Activated gamma-delta T cell treated with Interleukin-2 at 50 U/mL for 16 hours (primary cell): ENCODE measurements at places on chromosomes 3 and 15.

- DNase-seq: no peak
These were observed 86.4 kb downstream of the P2RY1 start for GRCh38 chr3:152921351-152921750.

- DNase-seq: no peak
These were observed 269.4 kb upstream of the TTC14 start for GRCh38 chr3:180332608-180333007.

GRCh38 chr15:34721802-34722438 is 32.9 kb downstream of the GJD2 start:
- no peak for DNase-seq

- DNase-seq: no peak
These were observed 93.7 kb upstream of the TBC1D5 start for GRCh38 chr3:17836092-17836491.

- no peak for DNase-seq
These were observed 258.9 kb upstream of the CFAP20DC start for GRCh38 chr3:59308684-59309083.

DNA sequence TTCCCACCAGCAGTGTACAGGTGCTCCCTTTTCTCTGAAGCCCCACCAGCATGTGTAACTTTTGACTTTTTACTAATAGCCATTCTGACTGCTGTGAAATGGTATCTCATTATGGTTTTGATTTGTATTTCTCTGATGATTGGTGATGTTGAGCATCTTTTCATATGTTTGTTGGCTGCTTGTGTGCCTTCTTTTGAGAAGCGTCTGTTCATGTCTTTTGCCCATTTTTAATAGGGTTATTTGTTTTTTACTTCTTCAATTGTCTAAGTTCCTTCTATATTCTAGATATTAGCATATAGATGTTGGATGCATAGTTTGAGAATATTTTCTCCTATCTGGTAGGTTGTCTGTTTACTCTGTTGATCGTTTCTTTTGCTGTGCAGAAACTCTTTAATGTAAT is 14.6 kb downstream of the ACTC1 start:
- no peak for DNase-seq

DNA sequence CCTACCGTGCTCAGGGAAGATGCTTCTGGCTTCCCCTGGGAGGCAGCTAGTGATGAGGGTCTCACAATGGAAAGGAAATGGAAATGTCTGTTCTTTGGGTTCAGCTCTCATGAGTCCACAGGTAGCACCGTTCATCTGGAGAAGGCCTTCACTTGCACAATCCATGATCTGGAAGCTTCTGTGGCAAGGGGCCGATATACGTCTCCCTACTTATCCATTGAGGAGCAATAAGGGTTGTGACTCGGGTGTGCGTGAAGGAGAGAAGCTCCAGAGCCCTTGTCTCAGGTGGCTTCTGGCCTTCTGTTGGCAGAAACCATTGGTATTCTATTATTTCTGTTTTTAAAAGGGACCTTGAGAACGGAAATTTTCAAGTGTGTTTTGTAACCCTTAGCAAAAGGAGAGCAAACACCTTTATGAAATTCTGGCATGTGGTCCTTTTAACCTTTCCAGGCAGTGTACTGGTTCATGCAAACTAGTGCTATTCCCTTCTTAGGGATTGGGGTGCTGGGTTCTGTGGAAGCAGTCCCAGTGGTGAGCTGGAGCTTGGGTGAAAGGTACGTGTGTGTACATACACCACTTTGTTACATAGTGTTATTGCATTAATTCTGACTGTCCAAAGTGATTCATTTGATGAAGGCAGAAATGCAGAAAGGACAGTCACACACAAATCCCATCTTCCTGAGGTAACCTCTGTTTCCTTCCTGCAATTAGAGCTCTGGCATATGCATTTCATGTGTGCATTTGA is 32.5 kb downstream of the KLF13 start:
- no peak for DNase-seq

DNA sequence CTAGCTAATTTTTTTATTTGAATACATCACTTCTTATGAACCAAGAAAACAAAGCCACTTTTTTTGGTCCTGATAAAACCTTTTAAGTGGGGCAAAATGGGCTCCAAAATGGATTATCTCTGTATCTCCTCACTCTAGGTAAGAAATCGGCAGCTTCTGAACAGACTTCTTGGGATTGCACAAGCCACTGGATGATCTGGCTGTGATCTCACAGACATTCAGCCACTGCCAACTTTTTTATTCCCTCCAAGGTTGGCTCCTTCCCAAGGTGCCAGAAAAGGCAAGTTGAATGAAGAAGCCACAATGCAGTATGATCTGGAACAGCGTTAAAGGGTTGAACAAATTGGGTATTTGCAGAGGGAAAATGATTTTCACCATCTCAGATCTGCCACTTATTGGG is 73.2 kb downstream of the PRICKLE2 start:
- DNase-seq: no peak

- DNase-seq: no peak
These were observed 7.1 kb downstream of the ALG3 start for GRCh38 chr3:184241447-184242296.

DNA sequence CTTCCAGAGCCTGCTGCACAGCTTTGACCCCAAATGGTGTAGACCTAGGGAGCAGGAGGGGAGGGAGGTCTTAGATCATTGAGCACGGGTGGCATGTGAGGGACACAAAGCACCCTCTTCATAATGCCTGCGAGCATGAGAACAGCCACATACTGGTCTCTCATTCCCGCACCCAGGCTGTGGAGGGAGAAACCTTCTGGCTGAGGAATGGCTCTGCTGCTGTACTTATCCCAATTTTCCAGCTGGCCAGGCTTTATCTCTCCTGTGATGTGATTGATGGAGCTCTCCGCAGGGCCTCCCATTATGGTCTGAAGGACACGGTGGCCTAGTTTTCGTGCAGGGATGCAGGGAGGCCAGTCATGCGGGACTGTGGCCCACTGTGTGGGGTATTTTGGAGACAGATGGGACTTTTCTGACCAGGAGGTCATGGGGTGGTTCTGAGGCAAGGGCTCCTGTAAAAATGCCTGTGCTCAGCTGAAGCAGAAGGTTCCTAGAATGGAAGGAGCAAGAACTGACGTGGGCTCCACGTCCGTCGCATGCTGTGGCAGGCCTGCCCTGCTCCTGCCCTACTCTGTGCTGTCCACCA is 251.5 kb downstream of the PLCL2 start:
- no peak for DNase-seq

GRCh38 chr3:153484842-153485241 is 322.8 kb downstream of the RAP2B start:
- DNase-seq: no peak

GRCh38 chr3:127045435-127046045 is 62.6 kb downstream of the PLXNA1 start:
- no peak for DNase-seq

GRCh38 chr3:114608293-114608692 is 314.5 kb downstream of the TIGIT start:
- no peak for DNase-seq

- DNase-seq: no peak
These were observed 34.9 kb downstream of the RAB7A start for GRCh38 chr3:128760881-128761280.

- DNase-seq: no peak
These were observed 155.2 kb upstream of the TLE3 start for GRCh38 chr15:70252951-70253320.

DNA sequence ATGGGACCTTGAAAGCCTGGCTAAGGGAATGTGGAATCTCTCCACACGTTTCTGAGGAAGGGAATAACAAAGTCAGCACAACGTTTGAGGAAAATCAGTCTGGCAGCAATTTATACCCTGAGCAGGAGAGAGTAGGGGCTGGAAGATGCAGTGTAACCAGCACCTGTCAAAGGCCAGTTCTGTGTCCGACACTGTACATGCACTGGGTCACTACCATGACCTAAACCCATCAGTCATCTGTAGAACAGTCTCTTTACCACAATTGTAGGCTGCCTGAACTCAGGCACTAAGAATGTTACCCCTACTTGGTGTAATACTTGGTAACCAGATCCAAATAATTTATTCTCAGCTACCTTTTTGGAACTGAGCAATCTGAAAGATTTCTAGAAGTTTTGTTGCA is 113.4 kb downstream of the FEZF2 start:
- no peak for DNase-seq

DNA sequence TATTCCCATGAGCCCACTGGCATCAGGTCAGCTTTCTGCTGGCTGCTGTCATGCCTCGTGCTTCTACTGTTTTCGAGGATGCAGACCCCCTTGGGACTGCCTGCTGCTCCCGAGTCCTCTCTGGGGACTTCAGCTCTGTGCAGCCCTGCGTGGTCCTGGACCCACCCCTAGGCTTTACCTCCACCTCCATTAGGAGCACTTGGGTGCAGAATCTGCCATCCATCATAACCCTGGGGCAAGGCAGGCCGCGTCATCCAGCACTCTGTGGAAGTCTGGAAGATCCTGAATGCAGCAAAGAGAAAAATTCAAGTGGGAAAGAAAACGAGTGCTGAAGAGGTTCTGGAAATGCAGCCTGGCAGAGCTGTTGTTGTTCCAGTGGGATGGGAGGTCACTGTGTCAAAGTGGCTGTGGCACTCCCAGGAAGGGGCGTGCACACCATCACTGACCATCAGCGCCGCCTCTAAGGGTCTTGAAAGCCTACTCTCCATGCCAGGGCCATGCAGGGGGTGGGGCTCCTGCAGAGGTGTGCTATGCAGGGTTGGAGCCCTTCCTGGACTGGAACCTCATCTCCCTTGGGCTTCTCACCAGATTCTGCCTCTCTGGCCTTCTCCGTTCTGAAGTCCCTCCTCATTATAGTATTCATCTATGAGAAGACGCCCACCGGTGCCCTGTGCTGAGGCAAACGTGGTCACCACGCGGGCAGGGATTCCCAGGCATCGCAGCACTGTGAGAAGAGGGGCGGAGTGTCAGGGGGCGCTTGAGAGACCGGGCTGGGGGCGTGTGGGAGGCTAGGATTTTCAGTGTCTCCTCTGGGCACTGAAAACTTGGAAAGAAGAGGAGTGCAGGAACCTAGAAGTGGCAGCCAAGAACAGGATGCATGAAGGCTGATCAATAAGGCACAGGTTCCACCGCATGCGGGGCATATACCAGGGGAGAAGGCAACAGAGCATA is 12.5 kb downstream of the EPB42 start:
- DNase-seq: no peak

- no peak for DNase-seq
These were observed 244.5 kb upstream of the KCNMB2 start for GRCh38 chr3:178291574-178292370.

DNA sequence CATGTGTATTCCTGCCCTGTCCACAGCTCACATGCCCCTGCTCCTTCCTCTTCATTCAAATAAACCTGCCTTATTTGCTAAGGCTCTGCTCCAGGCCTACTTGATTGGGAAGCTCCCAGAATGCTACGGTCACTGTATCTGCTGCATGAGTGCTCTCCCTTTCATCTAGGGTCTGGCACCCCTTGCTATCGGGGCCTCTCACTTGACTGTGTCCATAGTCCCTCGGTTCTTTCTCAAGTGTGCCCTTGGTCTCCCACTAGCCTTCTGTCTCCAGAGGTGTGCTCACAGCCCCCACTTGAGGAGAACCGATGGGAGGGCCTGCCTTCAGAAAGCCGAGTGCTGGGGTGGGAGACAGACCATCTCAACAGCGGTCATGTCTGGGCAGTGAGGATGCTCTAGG is 57.4 kb upstream of the NMNAT3 start:
- no peak for DNase-seq

DNA sequence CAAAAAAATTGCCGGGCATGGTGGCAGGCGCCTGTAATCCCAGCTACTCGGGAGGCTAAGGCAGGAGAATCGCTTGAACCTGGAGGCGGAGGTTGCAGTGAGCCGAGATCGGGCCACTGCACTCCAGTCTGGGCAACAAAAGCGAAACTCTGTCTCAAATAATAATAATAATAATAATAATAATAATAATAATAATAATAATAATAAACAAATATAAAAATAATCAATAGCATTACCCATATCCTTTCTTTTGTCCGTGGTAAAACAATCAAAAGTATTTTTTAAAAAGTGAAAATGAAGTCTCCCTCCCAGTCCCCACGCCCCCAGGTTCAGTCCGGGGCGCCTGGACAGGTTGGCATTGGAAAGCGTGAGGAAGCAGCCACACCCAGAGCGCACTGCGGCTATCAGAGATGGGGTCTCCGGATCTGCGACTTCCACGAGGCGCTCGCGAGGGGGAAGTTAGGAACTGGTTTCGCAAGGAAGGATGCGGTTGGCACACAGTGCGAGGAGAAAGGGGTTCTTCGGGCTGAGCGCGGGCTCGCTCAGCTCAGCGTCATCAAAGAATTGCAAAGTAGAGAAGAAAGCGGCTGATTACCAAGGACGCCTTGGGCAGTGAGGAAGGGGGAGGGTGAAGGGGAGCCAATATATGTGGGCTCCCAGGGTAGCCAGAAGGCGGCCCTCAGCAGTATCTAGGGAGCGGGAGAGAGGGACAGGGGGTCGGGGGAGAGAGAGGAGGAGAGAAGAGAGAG is 69.5 kb upstream of the EPHB3 start:
- no peak for DNase-seq

DNA sequence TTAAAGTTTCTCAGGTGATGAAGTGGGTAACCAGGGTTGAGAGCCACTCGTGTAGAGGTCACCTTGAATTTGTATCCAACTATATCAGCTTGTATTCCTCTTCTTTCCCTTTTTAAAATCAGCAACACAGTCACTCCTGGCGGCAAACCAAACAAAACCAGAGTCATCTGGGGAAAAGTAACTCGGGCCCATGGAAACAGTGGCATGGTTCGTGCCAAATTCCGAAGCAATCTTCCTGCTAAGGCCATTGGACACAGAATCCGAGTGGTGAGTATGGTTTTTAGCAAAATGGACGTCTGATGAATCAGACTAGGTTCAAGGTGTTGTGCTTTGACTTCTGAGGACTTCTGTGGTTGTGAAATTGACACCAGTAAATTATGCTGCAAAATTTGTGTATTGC is 3.9 kb downstream of the RPL35A start:
- no peak for DNase-seq

DNA sequence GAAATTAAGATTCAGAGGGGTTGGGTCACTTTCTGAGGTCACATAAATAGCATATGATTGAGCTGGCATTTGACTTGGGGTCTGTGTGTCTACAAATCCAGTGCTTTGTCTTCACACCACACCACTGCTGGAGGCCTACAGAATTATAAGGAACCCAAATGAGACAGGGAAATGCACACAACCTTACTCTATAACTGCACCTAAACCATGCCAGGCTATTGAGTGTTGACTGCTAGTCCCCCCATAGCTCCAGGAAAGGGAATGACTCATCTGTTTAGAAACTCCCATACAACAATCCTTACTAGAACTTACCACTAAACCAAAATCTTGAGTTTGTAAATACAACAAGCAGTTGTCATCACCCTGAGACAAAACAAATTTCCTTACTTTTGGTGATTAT is 16.9 kb upstream of the TSC22D2 start:
- DNase-seq: no peak
